Spinal cord (tissue), 10 donors: ENCODE measurements at places on chromosomes 4 and X. TPM values are rescaled to one million over a fixed set of nuclear protein-coding genes. Genes with fewer than 3 reads are reported as not detected.

The CD38 gene
- 7.1 TPM for total RNA-seq

GRCh38 chr4:167428156-167428555, 193.9 kb upstream of the SPOCK3 start:
- H3K27ac ChIP-seq, result no peak overlapping the region
- no peaks in the 10 kb centered on the region for H3K4me1 ChIP-seq
- H3K36me3 ChIP-seq, result no peaks in the 10 kb centered on the region
- H3K27me3 ChIP-seq, result no peaks in the 10 kb centered on the region
- DNase-seq, result no peak
- no peak overlapping the region for H3K4me3 ChIP-seq

- no peaks in the 10 kb centered on the region for H3K27me3 ChIP-seq
- no peaks in the 10 kb centered on the region for H3K36me3 ChIP-seq
- no peak overlapping the region for H3K27ac ChIP-seq
Measured at GRCh38 chrX:32397562-32398216, 813.7 kb downstream of the DMD start.

- no peaks in the 10 kb centered on the region for H3K27me3 ChIP-seq
- no peaks in the 10 kb centered on the region for H3K36me3 ChIP-seq
- no peak overlapping the region for H3K4me3 ChIP-seq
- H3K27ac ChIP-seq, result no peak overlapping the region
Measured at GRCh38 chr4:67546971-67547370, 1.7 kb upstream of the CENPC start.

DNA sequence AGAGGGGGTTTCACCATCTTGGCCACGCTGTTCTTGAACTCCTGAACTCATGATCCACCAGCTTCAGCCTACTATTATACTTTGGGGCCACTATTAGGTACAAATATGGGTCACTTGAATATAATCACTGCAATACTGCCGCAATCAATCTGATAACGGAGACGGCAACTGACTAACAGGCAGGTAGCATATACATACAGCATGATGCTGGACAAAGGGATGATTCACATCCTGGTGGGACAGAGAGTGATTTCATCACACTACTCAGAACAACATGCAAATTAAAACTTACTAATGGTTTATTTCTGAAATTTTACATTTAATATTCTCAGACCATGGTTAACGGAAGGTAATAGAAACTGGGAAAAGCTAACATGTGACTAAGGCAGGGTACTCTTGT, 10.9 kb downstream of the LRBA start:
- no peaks in the 10 kb centered on the region for H3K27me3 ChIP-seq
- peaks cover 2% of the 10 kb centered on the region for H3K36me3 ChIP-seq
- no peak overlapping the region for H3K27ac ChIP-seq
- H3K4me1 ChIP-seq, result no peaks in the 10 kb centered on the region
